Effector memory CD4-positive, alpha-beta T cell (primary cell): ENCODE measurements at places on chromosomes 12 and 14.

GRCh38 chr14:25048170-25049016 lies 1.6 kb downstream of the STXBP6 start:
- no peak for DNase-seq

GRCh38 chr12:132147423-132148367 lies 3.4 kb downstream of the NOC4L start:
- no peak for DNase-seq

- DNase-seq = no peak
Measured at GRCh38 chr12:94503619-94504018, 44.0 kb upstream of the CEP83 start.

DNA sequence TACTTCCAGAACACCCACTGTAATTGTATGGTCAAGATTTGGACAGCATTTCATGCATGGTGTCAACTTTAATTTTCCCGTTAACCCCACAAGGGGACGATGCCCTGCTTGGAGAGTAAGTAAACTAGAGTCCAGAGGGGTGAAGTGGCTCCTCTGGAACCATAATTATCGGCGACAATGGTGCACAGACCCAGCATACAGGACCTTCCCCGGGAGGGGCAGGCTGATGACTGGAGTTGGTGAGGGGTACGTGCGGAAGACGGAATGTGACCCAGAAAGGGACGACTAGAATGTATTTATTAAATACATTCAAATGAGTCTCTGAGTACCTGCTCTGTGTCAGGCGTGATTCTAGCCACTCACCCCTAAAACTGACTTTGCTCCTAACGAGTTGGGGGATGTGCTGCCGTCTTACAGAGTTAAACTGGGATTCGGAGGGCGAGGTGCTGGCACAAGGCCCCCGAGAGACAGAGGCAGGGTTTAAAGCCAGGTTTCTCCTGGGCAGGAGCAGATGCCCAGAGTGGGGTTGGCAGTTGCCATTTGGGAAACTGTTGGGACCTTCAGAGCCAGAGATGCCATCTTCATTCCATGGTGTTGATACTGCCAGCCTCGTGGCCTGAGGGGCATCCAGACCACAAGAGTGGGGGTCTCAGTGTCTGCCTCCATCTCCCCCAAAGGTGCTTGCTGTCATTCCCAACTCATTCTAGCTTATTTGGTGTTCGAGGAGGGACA lies 10.9 kb downstream of the RTL1 start:
- DNase-seq = no peak

GRCh38 chr14:102493096-102493495 lies 16.5 kb downstream of the ANKRD9 start:
- no peak for DNase-seq

DNA sequence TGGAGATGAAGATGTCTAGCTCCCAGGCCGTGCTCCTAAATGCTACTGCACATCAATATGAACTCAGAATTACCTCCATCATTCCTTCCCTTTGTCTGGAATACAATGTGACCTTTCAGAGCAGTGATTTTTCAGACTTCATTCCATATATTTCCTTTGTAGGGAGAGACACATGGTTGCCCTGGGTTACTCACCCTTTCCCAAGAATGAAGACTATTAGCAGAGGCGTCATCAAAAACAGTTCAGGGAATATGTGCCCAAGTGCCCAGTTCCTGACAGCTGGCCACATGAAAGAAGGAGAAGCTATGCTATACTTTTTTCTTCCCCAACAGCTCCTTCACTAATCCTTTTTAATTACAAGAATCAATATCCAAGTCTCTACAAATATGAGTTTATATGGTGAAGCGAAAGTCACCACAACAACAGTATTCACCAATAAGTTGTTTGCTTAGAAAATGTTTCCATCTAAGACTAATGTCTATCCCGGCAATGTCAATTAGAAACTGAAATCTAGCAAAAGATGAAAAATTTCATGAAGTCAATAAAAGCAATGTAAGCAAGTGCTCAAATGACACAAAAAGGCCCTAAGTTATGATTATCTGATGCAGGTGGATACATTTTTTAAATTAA lies 17.8 kb downstream of the NELL2 start:
- no peak for DNase-seq
